ENCODE measurements at places on chromosomes 2 and 18.

- no peak for DNase-seq
Measured at GRCh38 chr18:77151772-77152520, 19.4 kb upstream of the MBP start.

DNA sequence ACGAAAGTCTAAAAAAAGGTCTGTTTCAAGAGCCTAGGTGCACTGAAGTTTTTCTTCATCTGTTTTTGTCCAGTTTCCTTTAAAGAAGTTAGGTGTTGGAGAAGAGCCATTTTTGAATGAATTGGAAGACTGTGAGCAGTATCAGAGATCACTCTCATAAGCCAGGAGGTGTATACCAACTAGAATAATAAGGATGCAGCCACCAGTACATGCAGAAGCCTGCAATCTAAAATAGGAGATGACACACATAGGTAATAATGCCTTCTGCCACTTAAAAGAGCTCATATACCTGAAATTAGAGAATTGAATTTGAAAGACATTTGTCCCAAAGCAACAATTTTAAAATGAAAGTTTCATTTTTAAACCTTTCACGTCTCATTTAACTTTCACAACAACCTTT lies 81.7 kb downstream of the RBMS1 start:
- no peak for DNase-seq

DNA sequence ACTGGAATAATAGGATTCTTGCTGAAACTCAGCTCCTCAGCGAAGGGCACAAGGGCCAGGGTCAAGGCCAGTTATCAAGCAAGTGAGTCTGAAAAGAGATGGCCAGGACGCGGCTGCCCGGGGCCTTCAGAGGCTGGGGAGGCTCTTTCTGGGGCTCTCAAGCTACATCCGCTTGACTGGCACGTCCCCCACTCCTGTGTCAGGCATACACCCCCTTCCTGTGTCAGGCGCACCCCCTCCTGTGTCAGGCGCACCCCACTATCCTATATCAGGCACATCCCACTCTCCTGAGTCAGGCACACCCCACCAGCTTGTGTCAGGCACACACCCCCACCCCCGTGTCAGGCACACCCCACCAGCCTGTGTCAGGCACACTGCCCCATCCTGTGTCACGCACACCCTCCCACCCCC lies 91.8 kb downstream of the TPO start:
- no peak for DNase-seq

- no peak for DNase-seq
Measured at GRCh38 chr2:1418566-1418965, 5.3 kb downstream of the TPO start.

DNA sequence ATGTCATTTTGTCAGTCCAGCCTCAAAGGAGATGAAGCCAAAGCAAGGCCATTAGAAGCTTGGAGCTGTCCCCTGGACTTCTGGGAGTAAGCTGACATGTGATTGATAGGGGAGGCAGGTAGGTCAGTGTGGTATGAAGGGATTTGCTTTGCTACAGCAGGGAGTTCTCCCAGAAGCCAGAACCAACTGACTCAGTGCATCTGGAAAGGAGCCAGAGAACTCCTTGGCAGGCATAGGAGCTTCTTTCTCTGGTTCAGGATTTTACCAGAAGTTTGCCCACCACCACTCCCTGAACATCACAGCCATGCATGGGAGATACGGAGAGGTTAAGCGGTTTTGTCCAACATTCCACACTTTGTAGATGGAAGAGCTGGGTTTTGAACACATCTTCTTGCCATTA lies 24.5 kb upstream of the KCNE4 start:
- DNase-seq: no peak

- no peak for DNase-seq
Measured at GRCh38 chr18:32450026-32450691, 20.5 kb downstream of the GAREM1 start.

GRCh38 chr2:105396254-105397024 lies 2.4 kb downstream of the FHL2 start:
- no peak for DNase-seq

- DNase-seq: no peak
Measured at GRCh38 chr2:55811048-55811447, 112.5 kb downstream of the EFEMP1 start.

DNA sequence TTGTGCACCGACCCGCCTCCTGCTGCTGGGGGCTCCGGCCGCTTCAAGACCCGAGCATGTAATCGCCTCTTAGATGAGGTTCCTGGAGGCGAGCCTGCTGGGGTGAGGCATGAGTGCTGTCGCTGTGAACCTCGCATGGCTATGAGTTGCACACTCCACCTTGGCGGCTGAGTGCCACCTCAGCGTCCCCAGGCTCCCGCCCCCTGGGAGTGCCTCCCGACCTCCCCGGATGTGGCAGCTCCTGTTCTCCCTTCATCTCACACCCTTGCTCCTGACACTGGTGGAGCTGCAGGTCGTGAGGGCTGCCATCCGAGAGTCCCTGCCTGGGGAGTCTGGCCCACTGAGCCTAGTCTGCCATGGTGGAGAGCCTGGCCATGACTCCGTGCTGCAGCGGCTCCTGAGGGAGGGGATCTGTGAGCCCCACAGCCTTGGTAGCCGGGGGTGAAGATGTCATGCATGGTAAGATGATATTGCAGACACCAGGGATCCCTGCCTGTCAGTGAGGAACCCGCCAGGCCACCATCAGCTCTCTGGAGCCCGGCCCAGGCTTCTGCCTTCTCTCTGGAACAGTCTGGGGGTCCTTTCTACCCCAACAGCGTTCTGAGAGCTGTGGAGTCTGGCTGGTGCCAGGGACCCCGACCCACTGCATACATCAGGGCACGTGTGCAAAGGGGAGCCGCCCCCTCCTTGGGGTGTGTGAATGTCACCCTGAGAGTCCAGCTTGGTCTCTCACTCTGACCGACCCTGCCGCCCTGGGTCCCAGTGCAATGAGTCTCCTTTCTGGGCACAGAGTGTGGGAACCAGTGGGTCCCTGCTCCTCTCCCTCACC lies 61.6 kb upstream of the HS6ST1 start:
- DNase-seq: no peak
